ENCODE measurements at places on chromosomes 12 and 14. TPM values are rescaled to one million over a fixed set of nuclear protein-coding genes. Genes with fewer than 3 reads are reported as not detected.

GRCh38 chr14:67360470-67361206 lies 510 bp downstream of the EIF2S1 start:
- DNase-seq = no peak

DNA sequence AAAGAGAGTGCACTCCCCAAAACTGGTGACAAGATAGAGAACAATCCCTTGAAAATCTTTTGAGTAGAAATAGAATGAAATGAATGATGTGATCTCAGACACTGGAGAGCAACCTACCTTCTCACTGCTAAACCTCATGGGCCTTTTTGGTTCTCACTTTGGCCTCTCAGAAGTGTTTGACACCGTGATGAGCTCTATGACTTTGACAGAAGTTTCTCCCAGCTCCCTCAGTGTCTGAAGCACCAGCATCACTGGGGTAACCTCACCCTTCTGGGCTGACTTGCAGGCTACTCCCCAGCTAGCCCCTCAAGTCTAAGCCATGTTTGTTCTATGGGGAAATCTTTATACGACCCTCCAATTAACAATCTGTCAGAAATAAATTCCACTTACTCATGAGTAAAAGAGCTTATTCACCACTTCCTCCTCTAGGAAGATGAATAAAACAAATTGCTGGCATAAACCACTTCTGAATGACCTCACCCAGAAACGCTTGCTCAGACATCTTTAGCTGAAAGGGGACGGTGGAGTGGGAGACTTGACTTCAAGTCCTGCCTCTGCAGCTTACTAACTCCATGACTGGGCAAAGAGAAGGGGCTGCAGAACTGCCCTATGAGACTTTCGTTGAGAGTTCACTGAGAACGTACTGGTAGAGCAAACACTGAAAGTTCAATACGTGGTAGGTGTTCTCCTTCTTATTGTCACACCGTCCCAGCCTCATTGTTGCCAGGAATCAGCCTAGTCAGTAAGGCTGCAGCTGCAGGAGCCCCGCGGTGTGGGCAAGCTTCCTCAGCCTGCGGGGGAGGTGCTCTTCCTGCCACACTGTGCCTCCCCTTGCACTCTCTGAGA lies 46.5 kb downstream of the ST8SIA1 start:
- DNase-seq = no peak

DNA sequence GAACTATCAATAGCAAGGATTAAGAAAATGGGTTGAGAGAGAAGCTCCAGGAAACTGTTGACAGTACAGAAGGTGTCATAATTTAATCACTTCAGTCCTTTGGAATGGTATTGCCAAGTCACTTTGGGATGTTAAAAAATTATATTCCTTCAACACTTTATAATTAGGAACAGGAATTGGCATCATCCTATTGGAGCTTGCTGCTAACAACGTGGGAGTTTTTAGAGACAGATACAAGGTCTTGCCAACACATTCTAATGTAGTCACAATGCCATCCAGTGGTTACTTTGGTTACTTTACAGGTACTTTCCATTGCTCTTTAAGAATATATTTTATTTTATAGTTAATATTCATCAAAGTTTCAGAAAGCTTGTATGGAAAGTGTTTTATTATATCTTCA lies 310.1 kb downstream of the SYT1 start:
- no peak for DNase-seq

- no peak for DNase-seq
These were observed 15.1 kb upstream of the NGDN start for GRCh38 chr14:23454445-23454856.

GRCh38 chr12:111445726-111446581 lies 40.2 kb downstream of the SH2B3 start:
- no peak for DNase-seq

GRCh38 chr14:33612197-33612505 lies 338.7 kb downstream of the EGLN3 start:
- DNase-seq = no peak

- no peak for DNase-seq
These were observed 49.1 kb upstream of the CAND1 start for GRCh38 chr12:67220065-67220464.

- no peak for DNase-seq
These were observed 140.7 kb upstream of the PRICKLE1 start for GRCh38 chr12:42730291-42730690.

- peak; percentile 34 for DNase-seq
These were observed 858 bp upstream of the FRMD6 start for GRCh38 chr14:51650716-51651387.

DNA sequence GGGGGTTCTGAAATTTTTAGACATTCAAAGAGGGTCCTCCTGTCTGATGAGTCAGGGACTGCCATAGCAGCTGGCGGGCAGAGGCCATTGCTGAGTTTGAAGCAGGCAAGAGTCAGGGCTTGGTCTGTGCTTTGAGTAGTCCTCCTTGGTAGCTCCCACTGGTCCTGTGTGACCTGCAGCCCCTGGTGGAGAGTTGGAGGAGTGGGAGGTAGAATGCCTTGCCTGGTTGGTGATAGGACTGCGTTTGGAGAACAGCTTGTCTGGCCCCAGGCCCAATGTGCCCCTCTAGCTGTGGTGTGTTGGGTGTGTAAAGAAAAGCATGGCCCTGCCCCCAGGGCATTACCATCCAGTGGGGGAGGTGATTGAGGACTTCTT lies 116.7 kb downstream of the BEGAIN start:
- DNase-seq = no peak

- DNase-seq = no peak
These were observed 447.1 kb upstream of the SEL1L start for GRCh38 chr14:81980601-81981306.

DNA sequence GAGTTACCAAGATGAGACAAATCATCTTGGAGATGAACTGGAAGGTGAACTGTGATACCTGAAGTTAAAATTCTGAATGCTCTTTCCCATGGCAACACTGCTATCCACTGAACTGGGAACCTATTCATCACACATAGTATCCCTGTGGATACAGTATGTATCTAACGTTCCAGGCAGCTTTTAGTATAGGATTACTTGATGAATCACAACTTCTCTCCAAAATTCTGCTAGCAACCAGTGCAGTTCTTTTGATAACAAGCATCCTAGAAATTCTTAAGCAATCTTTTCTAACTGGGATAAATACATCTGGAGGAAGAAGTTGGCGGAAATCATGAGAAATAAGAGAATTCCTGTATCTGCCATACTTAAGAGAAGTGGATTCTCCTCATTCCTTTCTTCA lies 66.4 kb downstream of the PAWR start:
- no peak for DNase-seq

DNA sequence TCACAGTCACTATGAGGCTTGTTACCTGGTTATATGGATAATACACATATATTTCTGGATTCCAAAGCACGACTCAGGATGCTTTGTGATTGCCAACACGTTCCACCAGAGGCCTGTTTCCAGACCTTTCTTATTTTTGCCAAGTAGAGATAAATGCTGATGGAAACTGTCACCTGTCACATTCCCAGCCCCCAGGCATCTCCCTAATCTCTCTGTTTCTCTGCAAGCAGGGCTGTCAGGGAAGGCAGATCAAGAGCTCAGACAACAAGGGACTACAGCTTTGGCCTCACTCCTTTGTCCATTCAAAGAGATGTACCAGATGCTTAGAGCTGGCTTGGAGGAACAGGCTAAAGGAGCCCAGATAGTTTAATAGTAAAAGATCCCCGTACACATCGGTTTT lies 21.8 kb upstream of the DDHD1 start:
- no peak for DNase-seq

DNA sequence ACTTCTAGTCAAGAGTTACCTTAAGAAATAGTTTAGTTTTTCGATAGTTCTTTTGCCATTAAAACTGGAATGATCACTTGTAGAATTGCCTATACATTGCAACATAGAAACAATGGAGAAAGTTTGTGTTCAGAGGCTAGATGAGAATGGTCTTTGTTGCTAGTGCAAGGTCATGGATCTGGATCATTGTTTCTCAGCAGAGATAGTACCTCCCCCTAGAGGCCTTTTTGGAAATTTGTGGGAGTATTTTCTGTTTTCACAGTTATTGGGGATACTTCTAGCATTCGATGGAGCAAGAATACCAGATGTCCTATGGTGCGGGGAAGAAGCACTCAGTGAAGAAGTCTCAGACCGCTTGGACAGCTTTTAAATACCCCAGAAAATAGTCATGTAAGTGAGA lies 138.8 kb upstream of the HMGA2 start:
- DNase-seq = no peak

DNA sequence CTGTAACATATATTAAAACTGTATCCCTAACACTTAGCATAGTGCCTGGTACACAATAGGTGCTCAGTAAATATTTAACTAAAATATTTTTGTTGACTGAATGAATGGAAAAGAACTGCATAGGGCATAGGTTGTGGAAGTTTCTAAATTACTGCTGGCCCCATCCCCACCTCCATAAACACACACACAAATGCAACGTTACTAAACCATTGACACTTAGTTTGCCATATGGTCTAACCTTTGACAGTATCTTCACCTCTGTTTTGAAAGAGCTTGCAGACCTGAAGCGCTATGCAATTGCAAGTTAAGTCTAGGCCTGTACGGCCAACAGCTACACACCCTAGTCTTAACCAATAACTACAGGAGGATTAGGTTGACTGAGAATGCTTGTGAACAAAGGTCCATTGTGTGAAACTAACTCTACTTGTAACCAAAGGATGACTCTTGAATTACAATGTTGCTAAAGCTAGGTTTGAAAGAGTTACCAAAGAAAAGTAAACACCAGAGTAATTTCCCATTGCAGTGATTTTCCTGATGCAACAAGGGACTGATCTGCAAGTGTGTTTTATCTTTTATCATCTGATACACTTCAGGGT lies 924 bp upstream of the MANSC1 start:
- no peak for DNase-seq

DNA sequence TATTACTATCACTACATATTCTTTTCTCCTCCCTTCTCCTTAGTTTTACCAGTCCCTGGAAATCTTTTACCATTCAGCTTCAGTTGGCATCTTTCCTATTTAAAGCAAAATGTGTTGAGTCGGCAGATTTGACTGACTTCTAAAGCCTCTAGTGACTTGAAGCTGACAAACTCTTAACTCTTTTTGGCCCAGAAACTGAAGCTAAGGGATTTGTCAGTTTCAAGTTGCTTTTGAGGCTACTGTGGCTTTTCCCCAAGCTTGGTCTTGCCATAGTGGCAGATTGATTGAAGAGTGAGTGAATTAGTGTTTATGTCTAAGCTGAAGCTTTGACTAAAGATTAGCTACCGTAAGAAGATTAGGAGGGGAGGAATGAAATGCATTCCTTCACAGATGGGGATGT lies 104.0 kb downstream of the ETNK1 start:
- no peak for DNase-seq

GRCh38 chr14:26163761-26164160 lies 434.1 kb downstream of the NOVA1 start:
- no peak for DNase-seq

- no peak for DNase-seq
These were observed 302.8 kb downstream of the PAWR start for GRCh38 chr12:79388011-79388410.

GRCh38 chr12:69131077-69131476 lies 108.3 kb upstream of the CPSF6 start:
- DNase-seq = no peak

DNA sequence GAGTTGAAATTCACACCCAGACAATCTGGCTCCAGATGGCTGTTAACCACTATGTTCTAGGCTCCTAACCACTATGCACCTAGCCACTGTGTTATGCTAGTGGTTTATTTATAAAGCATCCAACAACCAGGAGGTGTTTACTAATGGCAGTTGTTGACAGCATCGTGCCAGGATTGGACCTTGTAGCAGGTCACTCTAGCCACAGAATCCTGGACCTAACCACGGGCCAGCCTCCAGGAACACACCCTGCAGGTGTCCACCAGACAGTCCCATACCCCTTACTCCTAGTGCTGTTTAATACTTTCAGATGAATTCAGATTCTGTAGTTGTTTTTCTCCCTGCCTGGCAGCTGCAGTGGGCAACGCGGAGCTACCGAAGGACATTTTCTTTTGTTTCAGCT lies 109.4 kb upstream of the MYL2 start:
- no peak for DNase-seq

- DNase-seq = no peak
These were observed 216.0 kb upstream of the EEA1 start for GRCh38 chr12:93145086-93145485.

- no peak for DNase-seq
These were observed 38.0 kb downstream of the HECTD4 start for GRCh38 chr12:112344220-112344619.

GRCh38 chr12:24770821-24771220 lies 178.1 kb downstream of the BCAT1 start:
- DNase-seq = no peak

GRCh38 chr14:43898687-43899086 lies 608.4 kb downstream of the FSCB start:
- no peak for DNase-seq

- peak; percentile 61 for DNase-seq
These were observed at the start of gene DTX3 for GRCh38 chr12:57604454-57604991. DTX3 (plus strand) TSS chr12:57604824; CDS start chr12:57606518, 1,694 bp downstream.

DNA sequence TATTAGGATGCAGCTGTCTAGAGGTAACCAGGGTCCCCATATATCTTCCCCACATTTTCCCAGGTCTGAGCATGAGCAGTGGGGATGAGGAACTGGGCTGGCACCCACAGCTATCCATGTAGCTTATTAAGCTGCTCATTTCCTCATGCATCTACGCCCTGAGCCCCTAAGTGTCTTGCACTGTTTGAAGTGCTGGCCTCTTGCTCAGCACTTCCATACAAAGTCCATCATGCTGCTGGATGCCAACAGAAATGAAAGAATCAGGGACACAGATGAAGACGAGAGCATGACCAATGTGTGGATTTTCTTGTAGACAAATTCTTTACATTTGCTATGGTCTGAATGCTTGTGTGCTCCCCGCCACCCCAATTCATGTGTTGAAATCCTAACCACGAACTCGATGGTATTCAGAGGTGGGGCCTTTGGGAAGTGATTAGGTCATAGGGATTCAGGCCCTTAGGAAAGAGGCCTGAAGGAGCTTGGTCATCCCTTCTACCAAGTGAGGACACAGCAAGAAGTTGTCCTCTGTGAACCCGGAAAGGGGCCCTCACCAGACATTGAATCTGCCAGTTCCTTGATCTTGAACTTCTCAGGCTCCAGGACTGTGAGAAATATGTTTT lies 54.5 kb downstream of the C12orf75 start:
- no peak for DNase-seq

DNA sequence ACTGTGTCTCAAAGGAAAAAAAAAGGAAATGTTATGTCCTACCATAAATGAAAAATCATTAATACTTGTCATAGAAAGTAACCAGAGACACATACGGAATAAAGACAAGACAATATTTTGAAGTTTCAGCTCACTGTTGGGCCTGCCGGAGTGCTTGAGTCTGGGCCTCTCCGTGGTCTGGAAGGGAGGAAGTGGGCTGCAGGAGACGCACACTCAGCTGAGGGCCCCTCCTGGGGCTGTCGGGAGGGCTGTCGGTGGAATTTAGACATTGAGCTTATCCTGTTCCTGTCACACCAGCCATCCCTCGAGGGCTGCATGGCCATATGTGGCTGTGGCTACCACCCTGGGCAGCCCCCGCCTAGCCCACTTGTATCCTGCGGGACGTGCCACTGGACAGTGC lies 80.6 kb downstream of the DDX51 start:
- no peak for DNase-seq

GRCh38 chr14:25518364-25518763 lies 468.4 kb upstream of the STXBP6 start:
- peak; percentile 36 for DNase-seq

Gene FLRT2
- total RNA-seq = 69.6 TPM

Gene LMO3
- total RNA-seq = 0.78 TPM

Gene MUCL1
- not detected for total RNA-seq

Gene ABHD4
- total RNA-seq = 8.1 TPM

Gene HOXC9
- not detected for total RNA-seq

Gene ITPK1
- 132 TPM for total RNA-seq

Gene OGFOD2
- total RNA-seq = 15.3 TPM

Gene KCNMB4
- 18.7 TPM for total RNA-seq

Gene FAM181A
- not detected for total RNA-seq

Gene SGPP1
- total RNA-seq = 4.3 TPM

Gene DBX2
- total RNA-seq = not detected

Gene DPY19L2
- total RNA-seq = 1.8 TPM

Data from glutamatergic neuron (in vitro differentiated cells).